ENCODE measurements at places on chromosomes 7 and 10.
A peak's percentile ranks its signal among the peaks of the same experiment; 100 is the strongest.

DNA sequence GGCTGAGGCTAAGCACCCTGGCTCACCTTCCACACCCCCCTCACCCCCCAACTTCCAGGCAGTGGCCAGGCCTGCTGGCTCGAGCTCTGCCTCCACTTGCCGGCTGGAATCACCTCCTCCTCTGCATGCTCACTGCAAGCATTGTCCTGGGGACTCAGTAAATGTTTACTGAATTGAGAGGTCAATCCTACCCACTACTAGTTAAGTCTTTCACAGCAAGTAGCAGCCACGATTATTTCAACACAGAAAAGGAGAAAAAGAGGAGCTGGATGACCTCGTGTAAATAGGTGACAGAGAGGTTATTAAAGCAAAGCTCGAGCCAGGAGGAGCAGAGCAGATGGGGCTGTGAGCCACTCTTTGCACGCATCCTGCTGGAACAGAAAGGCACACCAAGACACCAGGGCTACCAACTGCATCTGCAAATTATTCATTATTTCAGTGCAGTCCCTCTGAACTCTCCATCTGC is 32.1 kb downstream of the HIPK2 start:
- no peak for DNase-seq

- DNase-seq = no peak
These were observed 332.7 kb upstream of the CELF2 start for GRCh38 chr10:10684972-10685371.

- peak; percentile 6 for DNase-seq
These were observed 41.8 kb downstream of the COL17A1 start for GRCh38 chr10:104043854-104044253.

DNA sequence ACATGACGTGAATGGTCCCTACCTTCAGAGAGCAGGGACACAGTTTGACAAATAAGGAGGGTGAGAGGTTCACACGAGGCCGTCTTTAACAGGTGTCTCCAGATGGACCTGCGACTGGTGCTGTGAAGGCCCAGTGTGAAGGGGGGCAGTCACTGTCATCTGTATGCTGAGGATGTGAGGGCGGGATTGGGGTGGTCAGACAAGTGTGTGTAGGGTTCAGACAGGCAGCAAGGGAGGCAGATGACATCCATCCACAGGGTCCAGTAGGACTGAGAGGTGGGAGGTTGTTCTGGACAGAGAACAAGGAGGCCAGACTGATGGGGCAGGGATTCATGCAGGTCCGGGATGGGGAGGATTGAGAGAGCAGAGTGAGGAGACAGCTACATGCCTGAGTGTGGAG is 232.6 kb upstream of the GPR26 start:
- DNase-seq = no peak

GRCh38 chr7:25369786-25370185 is 141.5 kb upstream of the NPVF start:
- DNase-seq = no peak

DNA sequence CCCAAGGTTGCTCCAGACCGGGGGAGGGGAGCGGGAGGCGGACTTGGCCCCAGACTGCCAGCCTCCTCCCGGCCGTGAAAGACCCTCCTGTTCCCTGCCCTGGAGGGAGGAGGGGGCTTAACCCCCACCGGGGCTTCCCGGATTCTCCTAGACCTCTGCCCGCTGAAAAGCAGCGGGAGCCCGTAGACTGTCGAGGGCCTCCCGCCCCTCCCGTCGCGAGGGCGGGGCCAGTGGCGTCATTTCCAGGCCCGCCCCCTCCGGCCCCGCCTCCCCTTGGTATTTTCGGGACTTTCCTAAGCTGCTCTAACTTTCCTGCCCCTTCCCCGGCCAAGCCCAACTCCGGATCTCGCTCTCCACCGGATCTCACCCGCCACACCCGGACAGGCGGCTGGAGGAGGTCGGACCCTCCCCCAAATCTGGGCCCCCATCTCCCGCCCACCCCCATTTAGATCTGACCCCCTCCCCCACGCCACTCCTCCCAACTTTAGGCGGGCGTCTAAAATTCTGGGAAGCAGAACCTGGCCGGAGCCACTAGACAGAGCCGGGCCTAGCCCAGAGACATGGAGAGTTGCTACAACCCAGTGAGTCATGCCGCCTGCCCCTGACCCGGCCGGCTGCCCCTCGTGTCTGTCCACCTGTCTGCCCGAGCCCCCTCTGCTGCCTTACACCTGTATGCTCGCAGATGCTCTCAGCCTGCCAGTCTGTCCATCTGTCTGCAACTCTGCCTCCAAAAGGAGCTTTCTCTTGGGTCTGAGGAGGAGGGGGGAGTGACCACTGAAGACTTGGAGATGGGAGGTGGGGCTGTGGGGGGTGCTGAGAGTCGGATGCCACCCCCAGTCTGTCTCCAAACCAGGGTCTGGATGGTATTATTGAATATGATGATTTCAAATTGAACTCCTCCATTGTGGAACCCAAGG is at the start of gene NFKB2:
TSS of gene NFKB2 (plus strand) at position 306 of the 917 bp plus-strand sequence. CDS start at position 561, 255 bp downstream.
- peak; percentile 94 for DNase-seq

Data from GM13976 (cell line).